ENCODE measurements at places on chromosomes 4 and X.

DNA sequence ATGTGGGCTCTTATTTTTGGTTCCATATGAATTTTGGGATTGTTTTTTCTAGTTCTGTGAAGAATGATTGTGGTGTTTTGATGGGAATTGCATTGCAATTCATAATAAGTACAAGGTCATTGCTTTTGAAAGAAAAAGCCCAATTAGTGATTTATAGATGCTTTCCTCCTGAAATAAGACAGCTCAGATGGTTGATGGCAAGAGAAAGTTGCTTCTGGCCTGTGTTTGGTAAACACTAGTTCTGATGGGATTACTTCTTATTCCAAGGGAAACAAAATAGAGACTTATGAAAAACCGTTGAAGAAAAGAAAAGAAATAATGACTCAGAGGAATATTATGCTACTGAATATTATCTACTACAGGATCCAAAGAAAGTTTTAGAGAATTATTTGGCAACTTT, 144.9 kb downstream of the SPANXA1 start:
- no peak for DNase-seq

DNA sequence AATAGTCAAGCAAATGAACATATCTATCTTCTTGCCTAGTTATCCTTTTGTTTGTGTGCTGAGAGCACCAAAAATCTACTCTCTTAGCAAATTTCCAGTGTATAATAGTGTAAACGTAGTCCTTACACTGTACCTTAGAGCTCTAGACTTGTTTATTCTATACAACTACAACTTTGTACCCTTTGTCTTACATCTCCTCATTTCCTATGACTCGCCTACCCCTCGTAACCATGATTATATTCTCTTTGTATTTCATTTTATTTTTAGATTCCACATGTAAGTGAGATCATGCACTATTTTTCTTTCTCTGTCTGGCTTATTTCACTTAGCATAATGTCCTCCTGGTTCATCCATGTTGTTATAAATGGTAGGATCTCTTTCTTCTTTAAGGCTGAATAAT, 37.6 kb downstream of the MAGEB5 start:
- no peak for DNase-seq

DNA sequence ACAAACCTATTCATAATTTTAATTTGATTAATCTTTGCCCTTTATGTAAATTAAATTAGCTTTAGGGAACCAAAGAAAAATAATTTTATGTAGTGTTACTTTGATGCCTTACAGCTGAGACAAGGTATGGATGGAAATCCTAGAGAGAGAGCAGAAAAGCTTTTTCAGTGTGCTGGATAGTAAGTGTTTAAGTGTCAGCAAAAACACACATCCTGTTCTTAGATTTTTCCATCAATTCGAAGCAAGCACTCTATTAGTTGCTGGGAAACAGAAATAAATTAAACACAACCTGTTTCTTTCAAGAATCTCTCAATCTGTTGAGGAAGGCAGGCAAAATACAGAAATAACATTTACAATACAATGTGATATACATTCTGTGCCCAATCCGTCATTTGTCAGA, 327.8 kb downstream of the GALNTL6 start:
- no peak for DNase-seq

GRCh38 chr4:3502941-3503936, 29.0 kb downstream of the LRPAP1 start:
- no peak for DNase-seq

DNA sequence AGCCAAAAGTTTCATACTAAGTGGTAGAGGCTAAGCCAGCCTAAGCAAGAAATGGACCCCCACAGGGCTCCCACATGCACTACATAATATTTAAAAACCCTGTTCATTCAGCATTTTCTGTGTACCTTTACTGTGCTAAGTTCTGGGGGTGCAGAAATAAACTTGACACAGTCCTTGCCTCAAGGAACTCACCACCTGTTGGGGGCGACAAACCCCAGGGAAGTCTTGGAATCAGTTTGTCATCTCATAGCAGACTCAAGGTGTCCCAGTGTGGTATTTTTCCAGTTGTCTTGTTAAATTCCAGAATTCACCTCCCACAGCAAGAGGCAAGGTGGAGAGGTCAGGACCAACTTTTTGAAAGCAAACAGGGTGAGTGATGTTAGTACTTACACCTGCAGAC, 43.1 kb downstream of the ATG4A start:
- no peak for DNase-seq

DNA sequence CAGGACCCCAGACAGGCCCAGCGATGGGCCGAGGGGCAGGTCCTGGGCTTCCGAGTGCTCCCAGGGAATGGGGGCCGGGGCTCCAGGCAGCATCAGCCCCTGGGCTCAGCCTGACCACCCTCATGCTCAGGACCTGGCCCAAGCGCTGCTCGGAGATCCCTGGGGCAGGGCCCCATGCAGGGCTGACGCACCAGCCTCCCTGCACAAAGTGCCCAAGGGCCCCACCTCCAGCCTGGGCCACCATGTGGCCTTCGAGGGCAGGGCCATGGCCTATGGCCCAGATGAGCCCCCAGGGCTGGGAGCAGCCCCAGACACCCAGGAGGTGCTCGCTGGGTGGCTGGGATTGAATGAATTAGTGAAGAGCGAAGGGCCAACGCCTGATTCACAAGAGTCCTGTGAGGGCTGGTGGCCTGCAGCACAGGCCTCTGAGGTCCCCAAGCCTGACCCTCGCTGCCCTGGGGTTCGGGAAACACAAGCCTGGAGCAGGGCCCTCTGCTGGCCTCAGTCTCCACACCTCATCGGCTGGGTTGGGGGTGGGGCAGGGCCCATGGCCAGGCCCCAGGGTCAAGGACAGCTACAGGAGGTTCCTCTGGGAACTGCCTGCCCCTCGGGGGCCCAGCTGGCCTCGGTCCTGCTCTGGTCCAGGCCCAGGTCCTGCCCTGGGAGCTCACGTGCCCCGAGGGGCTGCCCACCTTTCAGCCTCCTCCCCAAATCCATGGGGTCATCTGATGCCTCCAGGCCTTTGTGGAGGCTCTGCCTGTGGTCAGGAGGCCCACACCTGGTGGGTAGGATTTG, 13.3 kb upstream of the FGFR3 start:
- DNase-seq: no peak

DNA sequence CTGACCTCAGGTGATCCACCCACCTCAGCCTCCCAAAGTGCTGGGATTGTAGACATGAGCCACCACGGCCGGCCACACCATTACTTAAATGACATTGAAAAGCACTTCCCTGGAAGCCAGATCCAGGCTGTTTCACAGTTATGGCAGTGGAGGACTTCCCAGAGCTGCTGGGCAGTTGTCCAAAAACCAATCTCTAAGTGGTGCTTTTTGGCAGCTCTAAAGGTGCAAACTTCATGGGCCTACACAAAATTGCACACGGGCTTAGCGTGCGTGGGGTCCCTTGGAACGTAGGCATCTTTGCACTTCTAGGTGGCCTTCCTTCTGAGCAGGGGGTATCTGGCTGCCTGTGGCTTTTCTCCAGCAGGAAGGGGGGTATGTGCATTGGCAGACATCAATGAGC, 172.3 kb downstream of the SHOX start:
- DNase-seq: no peak

DNA sequence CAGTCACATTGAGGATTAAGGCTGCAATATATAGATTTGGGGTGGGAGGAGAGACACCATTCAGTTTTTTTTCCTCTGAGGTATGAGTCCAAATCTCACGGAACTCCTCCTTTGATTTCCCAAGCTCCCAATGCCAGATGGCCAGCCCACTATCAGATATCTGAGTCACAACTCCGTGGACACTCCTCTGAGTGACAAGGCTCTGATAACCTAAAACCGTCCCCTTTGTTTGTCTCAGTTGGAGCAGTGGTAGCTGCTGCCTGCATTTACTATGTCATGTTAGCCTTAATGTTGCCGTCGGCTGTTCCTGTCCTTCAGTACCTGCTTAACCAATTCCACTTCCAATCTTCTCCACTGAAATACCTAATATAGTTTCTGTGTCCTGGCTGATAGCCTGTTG, 107.3 kb downstream of the DTHD1 start:
- no peak for DNase-seq

DNA sequence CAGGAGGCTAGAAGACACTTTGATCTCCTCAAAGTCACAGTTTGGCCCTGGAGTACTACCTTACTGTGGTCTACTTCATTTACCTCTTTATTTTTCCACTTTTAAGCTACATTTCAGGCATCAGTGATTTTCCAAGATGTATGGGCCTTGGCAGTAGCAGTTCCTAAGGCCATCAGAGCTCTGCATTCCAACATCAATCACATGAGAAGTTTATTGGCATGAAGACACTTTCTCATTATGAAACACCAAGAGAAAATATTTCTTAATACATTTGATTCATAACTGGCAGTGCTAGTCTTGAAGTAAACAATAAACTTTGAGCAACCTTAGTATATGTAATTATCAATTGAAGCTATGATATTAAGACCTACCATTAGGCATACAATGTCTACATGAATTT, 178.1 kb downstream of the IL15 start:
- no peak for DNase-seq

- DNase-seq: no peak
Measured at GRCh38 chr4:136000246-136000645, 1532.0 kb downstream of the PCDH18 start.

DNA sequence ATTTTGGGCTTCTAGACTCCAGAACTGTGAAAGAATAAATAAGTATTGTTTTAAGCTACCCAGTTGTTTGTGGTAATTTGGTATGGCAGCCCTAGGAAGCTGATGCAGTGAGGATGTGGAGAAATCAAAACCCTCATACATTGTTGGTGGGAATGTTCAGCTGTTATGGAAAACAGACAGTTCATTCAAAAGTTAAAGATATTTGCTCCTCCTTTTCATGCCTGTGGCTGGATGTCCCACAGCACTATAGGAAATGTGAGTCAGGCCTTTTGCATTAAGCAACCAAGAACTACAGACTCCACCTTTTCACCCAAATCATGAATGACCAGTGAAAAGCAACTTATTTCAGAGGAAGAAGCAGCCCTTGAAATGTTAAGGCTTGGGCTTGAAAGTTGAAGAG, 6.7 kb downstream of the BBS12 start:
- DNase-seq: peak; percentile 53

- DNase-seq: no peak
Measured at GRCh38 chr4:180057891-180058671, 2185.1 kb upstream of the TENM3 start.

GRCh38 chrX:80879916-80880315, 70.2 kb upstream of the BRWD3 start:
- DNase-seq: no peak

GRCh38 chr4:94420356-94420755, 31.4 kb upstream of the PDLIM5 start:
- no peak for DNase-seq

DNA sequence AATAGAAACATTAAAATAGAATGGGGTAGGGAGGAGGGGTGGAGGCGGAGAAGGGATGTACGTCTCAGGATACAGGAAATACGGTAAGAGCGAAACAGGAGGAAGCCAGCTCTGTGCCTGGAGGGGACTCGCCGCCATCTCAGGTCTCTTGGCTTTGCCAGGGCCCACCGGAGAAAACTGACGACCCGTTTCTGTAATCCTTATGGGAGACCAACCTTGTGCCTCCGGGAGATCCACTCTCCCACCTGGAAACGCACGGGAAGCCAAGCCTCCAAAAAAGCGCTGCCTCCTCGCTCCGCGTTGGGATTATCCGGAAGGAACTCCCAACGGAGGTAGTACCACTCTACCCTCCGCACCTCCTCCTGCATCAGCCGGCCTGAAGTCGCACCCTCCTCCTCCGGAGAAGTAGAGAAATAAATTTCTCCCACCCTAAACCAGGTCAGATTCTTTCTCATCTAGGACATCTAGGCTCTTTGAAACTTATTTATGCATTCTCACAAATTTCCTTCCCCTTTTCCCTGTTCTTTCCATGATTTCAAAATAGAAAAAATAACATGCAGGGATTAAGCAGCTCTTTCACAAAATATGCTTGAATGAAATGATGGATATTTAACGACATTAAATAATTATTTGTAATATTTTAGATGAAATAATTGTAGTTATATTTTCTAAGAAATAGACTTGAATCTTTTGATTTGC, at the start of gene NBDY:
TSS of gene NBDY (plus strand) at position 92 of the 699 bp plus-strand sequence. CDS start at position 203, 111 bp downstream.
- no peak for DNase-seq

- no peak for DNase-seq
Measured at GRCh38 chr4:147717878-147718277, 14.0 kb upstream of the ARHGAP10 start.

GRCh38 chrX:19840899-19841648, 46.3 kb downstream of the SH3KBP1 start:
- DNase-seq: no peak

DNA sequence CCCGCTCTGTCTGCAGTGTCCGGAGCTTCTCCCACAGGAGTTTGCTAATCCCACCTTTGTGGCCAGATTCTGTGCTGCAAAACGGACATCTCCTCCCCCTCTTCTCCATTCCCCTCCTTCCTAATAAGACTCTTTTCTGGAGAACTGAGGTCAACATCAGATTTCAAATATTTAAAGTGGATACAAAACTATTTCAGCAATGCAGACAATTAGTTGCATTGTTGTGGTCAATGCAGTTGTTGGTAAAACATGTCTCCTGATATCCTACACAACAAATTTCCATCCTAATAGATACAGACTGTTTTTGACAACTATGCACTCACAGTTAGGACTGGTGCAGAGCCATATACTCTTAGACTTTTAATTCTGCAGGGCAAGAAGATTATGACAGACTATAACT, 5.1 kb upstream of the MCUB start:
- DNase-seq: no peak

- no peak for DNase-seq
Measured at GRCh38 chr4:100935090-100935489, 412.2 kb downstream of the PPP3CA start.

DNA sequence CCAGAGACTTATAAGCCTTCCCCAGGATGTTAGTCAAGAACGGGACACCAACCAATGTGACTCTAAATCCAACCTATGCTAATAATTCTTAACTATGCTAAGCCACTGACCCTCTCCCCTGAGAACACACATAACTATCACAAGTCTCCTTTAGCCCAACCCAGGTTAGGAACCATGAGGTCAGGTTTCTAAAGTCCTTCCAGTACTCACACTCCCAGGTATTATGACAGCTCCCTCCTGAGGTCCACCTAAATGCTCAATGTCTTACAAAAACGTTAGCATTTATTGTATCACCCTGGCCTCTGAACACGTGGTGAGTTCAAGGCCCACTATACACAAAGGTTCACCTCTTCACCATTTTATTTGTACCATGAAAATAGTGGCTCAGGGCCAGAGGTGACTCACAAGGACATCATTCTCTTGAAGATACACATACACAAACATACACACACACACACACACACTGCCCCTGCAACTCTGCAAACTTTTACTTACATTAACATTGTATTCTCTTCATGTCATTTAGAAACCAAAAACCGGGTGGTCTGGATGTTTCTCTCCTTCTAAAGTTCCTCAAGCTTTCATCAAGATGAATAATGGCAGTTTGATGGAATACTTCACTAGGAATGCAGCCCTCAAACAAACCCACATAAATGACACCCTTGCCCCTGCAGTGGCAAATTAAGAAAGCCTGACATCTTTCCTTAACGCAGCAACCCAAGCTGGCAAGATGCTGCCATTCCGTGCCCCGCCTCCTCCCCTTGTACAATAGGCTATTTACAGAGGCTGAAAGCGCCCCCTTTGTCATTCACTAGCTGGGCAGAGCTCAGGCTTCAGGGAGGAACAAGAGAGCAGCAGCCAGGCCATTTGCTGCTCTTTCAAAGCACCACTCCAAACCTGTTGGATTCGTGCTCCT, 17.7 kb downstream of the ACSL1 start:
- peak; percentile 66 for DNase-seq
